Neural crest cell (in vitro differentiated cells): ENCODE measurements at places on chromosomes 3 and 15. TPM values are rescaled to one million over a fixed set of nuclear protein-coding genes. Genes with fewer than 3 reads are reported as not detected.

KCNMB2 gene
- total RNA-seq = 0.32 and 0.84 TPM in 2 replicates

CHRD gene
- 3.2 and 4.0 TPM in 2 replicates for total RNA-seq

SAMMSON gene
- total RNA-seq = not detected in 2 replicates

PYGO1 gene
- 32.2 and 35.4 TPM in 2 replicates for total RNA-seq

GCHFR gene
- total RNA-seq = 9.1 and 9.9 TPM in 2 replicates

FHIT gene
- 4.7 and 5.2 TPM in 2 replicates for total RNA-seq

EPHB1 gene
- 12.5 and 13.7 TPM in 2 replicates for total RNA-seq

DNA sequence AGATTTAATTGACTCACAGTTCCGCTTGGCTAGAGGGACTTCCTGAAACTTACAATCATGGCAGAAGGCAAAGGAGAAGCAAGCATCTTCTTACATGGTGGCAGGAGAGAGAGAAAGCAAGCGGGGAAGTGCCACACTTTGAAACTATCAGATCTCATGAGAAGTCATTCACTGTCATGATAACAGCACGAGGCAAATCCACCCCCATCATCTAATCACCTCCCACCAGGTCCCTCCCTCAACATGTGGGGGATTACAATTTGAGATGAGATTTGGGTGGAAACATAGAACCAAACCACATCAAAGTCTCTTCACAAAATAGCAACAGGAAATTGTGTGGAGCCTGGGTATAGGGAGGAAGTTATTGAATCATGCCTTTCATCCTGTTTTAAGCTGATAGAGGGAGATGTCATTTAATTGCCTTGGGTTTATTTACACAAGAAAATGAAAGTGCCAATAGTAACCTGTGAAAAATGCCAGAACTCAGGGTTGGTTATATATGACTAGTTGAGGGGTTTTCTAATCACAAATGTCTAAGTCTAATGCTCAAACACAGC is 624.8 kb upstream of the LMCD1 start:
- no peaks in the 10 kb centered on the region for H3K27me3 ChIP-seq
- peak overlapping the region; percentile 84 for H3K27ac ChIP-seq
- peaks cover 4% of the 10 kb centered on the region for H3K36me3 ChIP-seq
- no peak overlapping the region for H3K4me3 ChIP-seq

DNA sequence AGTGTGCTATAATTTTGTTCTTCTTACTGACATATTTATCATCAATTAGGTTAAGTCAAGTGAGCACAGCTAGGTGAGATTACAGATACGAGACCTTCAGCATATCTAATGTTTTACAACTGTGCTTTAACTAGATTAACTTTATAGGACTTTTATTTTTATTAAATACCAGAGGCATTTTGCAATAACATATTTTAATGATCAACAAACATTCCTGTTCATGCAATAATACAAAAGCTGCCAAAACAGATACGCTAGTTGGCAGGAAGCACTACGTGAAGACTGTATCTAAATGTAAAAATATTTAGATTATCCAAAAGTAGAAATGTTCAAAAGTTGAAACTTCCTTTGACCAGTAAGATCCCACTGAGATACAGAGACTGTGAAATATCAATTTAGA is 139.1 kb downstream of the CBLB start:
- peaks cover 20% of the 10 kb centered on the region for H3K36me3 ChIP-seq
- H3K27me3 ChIP-seq = no peaks in the 10 kb centered on the region
- H3K4me3 ChIP-seq = no peak overlapping the region
- no peaks in the 10 kb centered on the region for H3K4me1 ChIP-seq
- no peak for DNase-seq

- no peak overlapping the region for H3K4me3 ChIP-seq
- no peaks in the 10 kb centered on the region for H3K27me3 ChIP-seq
- H3K27ac ChIP-seq = no peak overlapping the region
- no peak for DNase-seq
- peaks cover 17% of the 10 kb centered on the region for H3K4me1 ChIP-seq
Observed at GRCh38 chr3:152860736-152861135, 25.8 kb downstream of the P2RY1 start.

DNA sequence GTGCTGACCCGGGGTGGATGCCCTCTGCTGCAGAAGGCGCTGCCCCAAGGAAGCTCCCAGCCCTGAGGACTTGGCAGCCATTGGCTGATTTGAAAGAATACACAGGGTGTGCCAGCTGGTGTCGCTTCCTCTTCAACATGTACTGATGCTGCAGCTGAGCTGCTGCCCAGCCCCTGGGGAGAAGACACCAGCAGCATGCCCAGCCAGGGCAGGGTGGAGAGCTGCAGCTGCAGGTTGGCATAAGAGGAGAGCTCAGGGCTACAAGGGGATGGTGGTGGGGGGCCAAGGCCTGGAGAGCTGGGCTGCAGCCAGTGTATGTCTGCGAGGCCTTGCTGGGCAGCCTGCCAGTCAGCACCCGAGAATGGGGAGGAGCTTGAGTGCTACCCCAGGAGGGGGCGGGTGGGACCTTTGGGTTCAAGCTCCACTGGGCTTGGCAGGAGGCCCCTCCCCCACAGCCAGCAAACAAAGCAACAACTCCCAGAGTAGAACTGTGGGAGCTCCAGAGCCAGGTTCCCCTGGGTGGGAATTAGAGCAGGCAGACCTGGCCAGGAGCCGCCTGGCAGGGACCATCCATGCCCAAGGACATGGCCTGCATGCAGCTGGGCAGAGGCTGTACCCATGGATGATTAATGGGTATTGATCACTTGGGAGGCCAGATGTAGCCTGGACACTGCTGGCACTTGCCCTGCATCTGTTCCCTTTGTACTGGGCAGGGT is 9.2 kb upstream of the SEMA4B start:
- H3K4me3 ChIP-seq = no peak overlapping the region
- H3K4me1 ChIP-seq = peaks cover 12% of the 10 kb centered on the region
- H3K27ac ChIP-seq = no peak overlapping the region

DNA sequence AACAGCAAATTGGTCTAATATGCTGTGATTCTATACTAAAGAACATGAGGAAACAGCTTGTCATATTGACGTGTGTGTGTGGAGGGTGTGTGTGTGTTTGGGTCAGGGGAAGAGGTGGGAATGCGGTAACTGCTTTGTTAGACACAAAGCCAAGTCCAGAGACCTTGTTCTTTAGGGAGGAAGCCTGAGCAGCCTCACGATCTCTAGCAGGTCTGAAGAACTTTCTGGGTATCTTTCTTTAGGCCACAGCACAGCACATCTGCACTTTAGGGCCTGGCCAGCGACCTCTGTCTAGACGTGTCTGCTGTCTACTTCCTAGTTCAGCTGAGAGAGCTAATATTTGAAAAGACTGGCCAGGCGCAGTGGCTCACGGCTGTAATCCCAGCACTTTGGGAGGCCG is 220.0 kb upstream of the TPRG1 start:
- H3K4me3 ChIP-seq = no peak overlapping the region
- H3K27ac ChIP-seq = peak overlapping the region; percentile 90
- no peaks in the 10 kb centered on the region for H3K36me3 ChIP-seq
- peaks cover 21% of the 10 kb centered on the region for H3K4me1 ChIP-seq

- no peak for DNase-seq
- no peak overlapping the region for H3K4me3 ChIP-seq
- peaks cover 4% of the 10 kb centered on the region for H3K4me1 ChIP-seq
- H3K27ac ChIP-seq = no peak overlapping the region
Observed at GRCh38 chr3:13239467-13239760, 166.2 kb upstream of the IQSEC1 start.

DNA sequence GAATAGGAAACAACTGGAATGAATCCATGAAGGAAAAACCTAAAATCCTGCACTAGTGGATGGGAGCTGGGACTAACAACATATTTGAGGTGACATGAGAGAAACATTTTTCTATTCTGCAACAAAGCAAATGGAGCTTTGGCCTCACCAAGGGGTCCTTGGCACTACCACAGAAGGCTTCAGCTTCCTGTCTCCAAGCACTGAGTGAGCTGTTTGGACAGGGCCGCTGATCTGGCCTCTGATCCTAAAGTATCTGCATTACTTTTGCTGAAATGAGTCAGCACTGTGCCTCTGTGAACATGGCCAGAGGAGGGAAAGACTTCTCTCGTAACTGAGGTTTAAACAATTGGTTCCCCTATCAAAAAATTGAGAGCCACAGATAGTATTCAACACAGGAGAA is 9.0 kb downstream of the ARPP21 start:
- H3K27me3 ChIP-seq = peaks cover 16% of the 10 kb centered on the region
- no peak for DNase-seq
- no peaks in the 10 kb centered on the region for H3K36me3 ChIP-seq
- H3K4me3 ChIP-seq = no peak overlapping the region

DNA sequence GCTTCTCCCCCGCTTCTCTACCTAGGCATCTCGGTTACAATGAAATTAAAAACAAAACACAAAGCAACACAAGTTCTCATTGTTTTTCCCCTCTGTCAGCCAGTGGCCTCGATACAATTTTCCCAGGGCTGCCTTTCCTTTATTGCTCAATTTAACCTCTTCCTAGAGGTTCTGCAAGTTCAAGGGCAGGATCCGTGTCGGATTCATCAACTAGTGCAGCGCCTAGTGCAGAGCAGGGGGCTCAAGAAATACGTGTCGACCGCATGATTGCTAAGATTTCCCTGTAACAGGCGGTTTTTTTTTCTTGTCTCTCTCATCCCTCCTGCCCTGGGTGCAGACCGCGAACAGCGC is 1.4 kb upstream of the BHLHE40 start:
- peak overlapping the region; percentile 86 for H3K4me3 ChIP-seq
- DNase-seq = no peak
- no peak overlapping the region for H3K27ac ChIP-seq
- H3K36me3 ChIP-seq = no peaks in the 10 kb centered on the region
- peaks cover 20% of the 10 kb centered on the region for H3K4me1 ChIP-seq

DNA sequence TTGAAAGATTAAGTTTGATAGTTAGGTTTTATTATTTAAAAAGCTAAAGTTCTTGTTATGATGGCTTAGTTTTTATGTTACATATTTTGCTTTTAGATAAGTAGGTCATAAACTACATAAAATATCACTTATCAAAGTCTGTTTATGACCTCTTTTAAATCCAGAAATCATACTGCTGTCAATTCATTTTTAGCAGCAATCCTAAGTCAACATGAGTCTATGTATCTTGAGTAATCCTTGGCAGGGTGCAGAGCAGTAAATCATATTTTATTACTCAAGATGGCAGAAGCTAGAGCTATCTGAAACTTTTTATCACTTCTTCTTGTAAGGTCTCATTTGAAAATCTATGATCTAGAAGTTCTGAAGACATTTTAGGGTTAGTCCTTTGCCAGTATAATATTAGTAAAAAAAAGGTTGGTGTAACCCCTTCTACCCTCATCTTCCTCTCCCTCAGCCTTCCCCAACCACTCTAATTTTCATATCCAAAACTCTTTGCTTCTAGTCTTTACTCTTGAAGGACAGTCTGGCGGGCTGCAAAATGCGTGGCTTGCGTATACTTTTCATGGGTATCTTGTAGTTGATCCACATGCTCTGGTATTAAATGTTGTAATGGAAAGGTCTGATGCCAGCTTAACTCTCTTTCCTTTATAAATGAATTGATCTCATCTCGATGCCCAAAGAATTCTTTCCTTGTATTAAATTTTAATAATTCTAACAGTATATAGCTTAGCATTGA is 134.0 kb upstream of the THRB start:
- H3K4me3 ChIP-seq = no peak overlapping the region
- no peaks in the 10 kb centered on the region for H3K27me3 ChIP-seq
- H3K27ac ChIP-seq = no peak overlapping the region
- peaks cover 3% of the 10 kb centered on the region for H3K4me1 ChIP-seq

DNA sequence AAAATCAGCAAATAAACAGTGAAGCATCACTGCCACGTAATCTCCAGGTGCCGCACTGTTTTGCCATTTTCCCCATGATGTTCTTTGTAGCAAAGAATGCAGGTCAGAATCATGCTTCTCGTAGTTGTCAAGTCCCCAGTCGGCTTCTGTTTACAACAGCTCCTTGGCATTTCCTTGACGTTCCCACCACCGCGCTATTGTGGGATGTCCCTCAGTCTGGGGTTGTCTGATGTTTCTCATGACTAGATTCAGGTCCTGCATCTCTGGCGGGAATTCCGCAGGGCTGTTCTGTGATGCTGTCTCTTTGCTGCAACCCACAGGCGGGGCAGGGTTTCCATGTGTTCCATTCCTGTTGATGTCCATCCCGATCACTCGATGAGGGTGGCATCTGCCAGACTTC is 117.9 kb upstream of the SMAD3 start:
- peaks cover 5% of the 10 kb centered on the region for H3K27me3 ChIP-seq
- no peak overlapping the region for H3K4me3 ChIP-seq
- no peaks in the 10 kb centered on the region for H3K4me1 ChIP-seq
- H3K27ac ChIP-seq = no peak overlapping the region
- H3K36me3 ChIP-seq = no peaks in the 10 kb centered on the region

DNA sequence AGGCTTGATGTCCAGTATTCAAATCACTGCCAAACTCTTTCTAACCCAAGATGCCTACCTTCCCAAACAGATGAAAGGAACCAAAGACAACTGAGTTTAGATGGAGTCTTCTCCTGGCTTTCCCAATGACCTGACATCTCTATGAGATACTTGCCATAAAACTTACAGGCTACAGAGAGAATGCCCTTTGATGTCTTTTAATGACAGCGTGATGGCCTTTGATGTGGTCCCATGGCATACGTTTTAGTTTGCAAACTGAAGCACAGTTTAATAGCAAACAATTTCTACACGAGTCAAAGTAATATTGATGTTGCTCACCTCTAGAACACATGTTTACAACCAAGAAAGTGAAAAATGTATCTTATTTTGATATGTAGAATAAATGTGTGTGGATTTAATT is 73.2 kb downstream of the ZIC4 start:
- H3K36me3 ChIP-seq = no peaks in the 10 kb centered on the region
- H3K4me3 ChIP-seq = no peak overlapping the region
- H3K27ac ChIP-seq = no peak overlapping the region
- H3K27me3 ChIP-seq = peaks cover 46% of the 10 kb centered on the region
- DNase-seq = no peak

DNA sequence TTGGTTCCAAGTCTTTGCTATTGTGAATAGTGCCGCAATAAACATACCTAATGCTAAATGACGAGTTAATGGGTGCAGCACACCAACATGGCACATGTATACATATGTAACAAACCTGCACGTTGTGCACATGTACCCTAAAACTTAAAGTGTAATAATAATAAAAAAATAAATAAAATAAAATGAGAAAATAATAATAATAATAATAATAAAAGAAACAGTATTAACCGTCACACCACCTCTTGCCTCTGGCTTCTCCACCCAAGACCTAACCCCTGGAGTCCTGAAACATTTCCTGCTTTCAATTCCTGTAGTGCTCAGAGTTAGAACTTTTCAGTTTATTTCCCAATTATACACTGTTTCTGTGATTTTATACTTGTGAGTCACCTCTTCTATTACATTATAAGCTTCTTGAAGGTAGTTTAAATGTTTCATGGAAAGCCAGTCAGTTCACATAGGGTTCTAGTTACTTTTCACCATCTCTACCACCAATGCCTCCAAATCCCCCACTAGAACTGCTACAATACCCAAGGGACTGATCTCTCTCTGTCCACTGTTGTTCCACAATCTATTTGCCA is 18.4 kb upstream of the GHSR start:
- peaks cover 3% of the 10 kb centered on the region for H3K36me3 ChIP-seq
- no peaks in the 10 kb centered on the region for H3K4me1 ChIP-seq
- no peak overlapping the region for H3K4me3 ChIP-seq
- no peak for DNase-seq

- H3K27me3 ChIP-seq = peaks cover 7% of the 10 kb centered on the region
- peak overlapping the region; percentile 51 for H3K27ac ChIP-seq
- H3K4me1 ChIP-seq = peaks cover 23% of the 10 kb centered on the region
- no peaks in the 10 kb centered on the region for H3K36me3 ChIP-seq
Observed at GRCh38 chr15:63374686-63375520, 6.7 kb downstream of the CA12 start.
